ENCODE measurements at places on chromosomes 3 and 15.

- H3K4me1 ChIP-seq: no peaks in the 10 kb centered on the region
- no peaks in the 10 kb centered on the region for H3K36me3 ChIP-seq
- no peak overlapping the region for H3K27ac ChIP-seq
- no peak for DNase-seq
Measured at GRCh38 chr15:91294795-91295194, 194.7 kb downstream of the SV2B start.

GRCh38 chr3:20523293-20523692, 337.3 kb upstream of the SGO1 start:
- peaks cover 1% of the 10 kb centered on the region for H3K4me1 ChIP-seq
- no peak overlapping the region for H3K27ac ChIP-seq
- H3K36me3 ChIP-seq: no peaks in the 10 kb centered on the region
- no peak overlapping the region for H3K4me3 ChIP-seq
- H3K27me3 ChIP-seq: no peaks in the 10 kb centered on the region
- DNase-seq: no peak

- no peaks in the 10 kb centered on the region for H3K36me3 ChIP-seq
- DNase-seq: no peak
- H3K27me3 ChIP-seq: no peaks in the 10 kb centered on the region
- no peak overlapping the region for H3K4me3 ChIP-seq
Measured at GRCh38 chr15:67082007-67082536, 16.7 kb downstream of the SMAD3 start.

- no peak overlapping the region for H3K27ac ChIP-seq
- DNase-seq: no peak
- H3K4me1 ChIP-seq: no peaks in the 10 kb centered on the region
- peaks cover 89% of the 10 kb centered on the region for H3K27me3 ChIP-seq
Measured at GRCh38 chr3:72576563-72576962, 271.7 kb downstream of the SHQ1 start.

- H3K36me3 ChIP-seq: no peaks in the 10 kb centered on the region
- no peak overlapping the region for H3K27ac ChIP-seq
- H3K27me3 ChIP-seq: no peaks in the 10 kb centered on the region
- DNase-seq: no peak
- H3K4me1 ChIP-seq: no peaks in the 10 kb centered on the region
Measured at GRCh38 chr3:100864471-100865250, 128.6 kb downstream of the ABI3BP start.

DNA sequence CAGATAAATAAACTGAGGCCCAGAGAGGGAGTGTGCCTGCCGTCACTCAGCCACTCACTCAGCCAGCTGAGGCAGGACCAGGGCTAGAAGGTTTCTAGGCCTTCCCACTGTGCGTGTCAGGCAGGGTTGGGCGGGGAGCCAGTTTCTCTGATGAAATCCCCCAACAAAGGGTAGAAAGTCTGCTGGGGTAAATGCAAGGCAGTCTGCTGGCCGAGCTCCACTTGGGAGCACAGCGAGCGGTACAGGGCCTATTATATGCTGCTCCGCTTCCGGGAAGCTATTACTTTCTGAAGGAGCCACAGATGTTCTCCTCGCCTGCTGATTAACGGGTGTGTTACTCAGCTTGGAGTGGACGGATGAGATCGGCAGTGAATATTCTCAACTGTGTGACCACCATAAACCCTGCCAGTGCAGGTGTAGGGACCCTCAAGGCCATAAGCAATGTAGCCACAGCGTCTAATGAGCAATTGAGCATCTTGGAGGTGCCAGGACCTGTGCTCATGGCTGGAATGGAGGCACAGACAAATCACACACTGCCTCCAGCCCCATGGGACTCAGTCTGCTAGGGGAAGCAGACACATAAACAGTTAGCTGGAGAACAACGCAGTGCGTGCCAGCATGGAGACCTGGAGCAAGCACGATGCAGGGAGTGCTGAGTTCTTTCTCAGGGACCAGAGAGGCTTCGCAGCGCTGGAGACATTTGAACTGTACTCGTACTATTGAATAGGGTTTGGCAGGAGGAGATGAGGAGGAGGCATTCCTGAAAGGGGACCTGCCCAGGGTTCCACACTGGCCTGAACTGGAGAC, 42.1 kb downstream of the CORO2B start:
- peaks cover 11% of the 10 kb centered on the region for H3K4me1 ChIP-seq
- H3K27me3 ChIP-seq: no peaks in the 10 kb centered on the region
- H3K27ac ChIP-seq: peak overlapping the region; percentile 36
- H3K36me3 ChIP-seq: no peaks in the 10 kb centered on the region
- DNase-seq: no peak

- H3K27ac ChIP-seq: no peak overlapping the region
- H3K4me3 ChIP-seq: no peak overlapping the region
- H3K27me3 ChIP-seq: no peaks in the 10 kb centered on the region
- H3K4me1 ChIP-seq: no peaks in the 10 kb centered on the region
- H3K36me3 ChIP-seq: no peaks in the 10 kb centered on the region
Measured at GRCh38 chr15:62099094-62099601, 32.4 kb downstream of the C2CD4A start.

- DNase-seq: no peak
- no peaks in the 10 kb centered on the region for H3K27me3 ChIP-seq
- H3K36me3 ChIP-seq: peaks cover 80% of the 10 kb centered on the region
- H3K4me1 ChIP-seq: no peaks in the 10 kb centered on the region
Measured at GRCh38 chr3:170368921-170369320, 11.4 kb downstream of the SKIL start.
